Natural killer cell (primary cell): ENCODE measurements at places on chromosomes 16 and 17. TPM values are rescaled to one million over a fixed set of nuclear protein-coding genes. Genes with fewer than 3 reads are reported as not detected.

GRCh38 chr16:22970209-22970865 is 156.4 kb downstream of the HS3ST2 start:
- no peak for DNase-seq

DNA sequence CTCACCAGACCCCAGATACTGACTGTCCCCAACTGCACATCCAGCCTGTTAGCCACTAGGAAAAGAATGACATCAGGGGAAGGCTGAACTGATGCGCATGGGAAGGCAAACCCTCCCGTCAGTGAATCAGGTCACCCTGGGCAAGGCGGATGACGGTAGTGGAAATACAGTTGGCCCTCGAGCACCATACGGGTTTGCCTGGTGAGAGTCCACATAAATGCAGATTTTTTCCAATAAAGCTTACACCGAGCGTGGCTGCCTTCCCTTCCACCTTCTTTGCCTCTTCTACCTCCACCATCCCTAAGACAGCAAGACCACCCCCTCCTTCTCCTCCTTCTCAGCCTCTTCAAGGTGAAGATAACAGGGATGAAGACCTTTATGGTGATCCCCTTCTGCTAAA is 236.1 kb upstream of the TNRC6C start:
- no peak for DNase-seq

- no peak for DNase-seq
Measured at GRCh38 chr17:75551266-75551665, 25.8 kb downstream of the LLGL2 start.

GRCh38 chr17:27918498-27918897 is 25.3 kb upstream of the LYRM9 start:
- DNase-seq: no peak

Gene KRTAP4-4
- not detected for total RNA-seq

Gene GPR142
- total RNA-seq: not detected

Gene EPOP
- total RNA-seq: 1.9 TPM

Gene KIAA0513
- 12.1 TPM for total RNA-seq

Gene ERN2
- total RNA-seq: not detected
